Kidney (tissue), 22 donors: ENCODE measurements at places on chromosomes 1 and 21. TPM values are rescaled to one million over a fixed set of nuclear protein-coding genes. Genes with fewer than 3 reads are reported as not detected.

Gene REG4
- total RNA-seq, result not detected

Gene TMEM51
- total RNA-seq, result 48.4 TPM

Gene PCBP3
- total RNA-seq, result 5.4 TPM

Gene ROR1
- total RNA-seq, result 8.0 TPM

- DNase-seq, result no peak
Measured at GRCh38 chr1:214957330-214958137, 125.0 kb upstream of the KCNK2 start.

DNA sequence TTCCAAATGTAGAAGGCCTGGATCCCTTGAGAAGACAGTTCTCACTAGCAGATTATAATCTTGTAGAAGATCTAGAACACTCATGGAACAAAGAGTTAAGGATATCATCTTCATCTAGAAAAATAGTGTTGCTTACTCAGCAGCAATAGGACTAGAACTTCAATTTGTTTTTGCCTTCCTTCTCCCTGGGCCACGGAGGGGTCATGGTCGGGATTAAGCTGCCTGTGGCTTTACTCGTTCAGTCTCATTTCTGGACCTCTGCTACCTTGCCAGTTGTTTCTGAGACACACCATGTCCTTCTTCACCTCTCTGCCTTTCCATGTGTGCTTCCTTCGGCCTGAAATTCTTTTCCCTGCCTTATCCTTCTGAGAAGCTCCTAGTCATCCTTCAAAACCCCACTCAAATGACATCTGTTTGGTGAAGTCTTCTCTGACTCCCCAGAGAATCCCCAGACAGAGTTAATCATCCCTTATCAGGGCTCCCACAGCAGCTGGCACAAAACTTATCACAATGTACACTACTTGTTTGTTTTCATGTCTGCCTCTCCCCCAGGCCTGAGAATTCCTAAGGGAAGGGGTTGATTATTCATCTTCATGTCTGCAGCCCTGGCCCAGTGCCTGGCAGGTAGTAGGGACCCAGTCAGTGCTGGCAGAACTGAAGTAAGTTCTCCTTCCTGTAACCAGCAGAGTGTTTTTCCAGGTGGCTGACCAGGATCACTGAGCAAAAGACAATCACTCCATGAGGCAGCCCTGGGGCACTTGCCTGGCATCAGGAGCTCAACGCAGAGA, 15.5 kb upstream of the SNX27 start:
- DNase-seq, result no peak

- no peak for DNase-seq
Measured at GRCh38 chr1:53619367-53620060, 119.5 kb downstream of the GLIS1 start.

DNA sequence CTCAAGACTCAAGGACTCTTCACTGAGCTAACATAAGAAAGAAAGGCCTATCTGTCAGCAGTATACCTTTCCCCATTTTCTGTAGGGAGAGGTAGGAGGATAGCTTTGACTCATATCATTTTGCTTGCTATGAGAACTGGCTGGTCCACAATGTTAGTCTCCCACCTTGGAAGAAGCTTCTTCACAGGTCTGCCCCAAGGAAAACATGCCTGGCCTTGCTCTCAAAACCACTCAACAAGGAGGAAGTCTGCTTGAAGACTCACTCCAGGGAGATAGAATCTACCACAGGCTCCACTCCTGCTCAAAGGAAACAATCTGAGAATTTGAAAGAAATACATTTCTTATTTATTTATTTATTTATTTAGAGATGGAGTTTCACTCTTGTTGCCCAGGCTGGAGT, 29.5 kb upstream of the LAMC1 start:
- DNase-seq, result no peak

DNA sequence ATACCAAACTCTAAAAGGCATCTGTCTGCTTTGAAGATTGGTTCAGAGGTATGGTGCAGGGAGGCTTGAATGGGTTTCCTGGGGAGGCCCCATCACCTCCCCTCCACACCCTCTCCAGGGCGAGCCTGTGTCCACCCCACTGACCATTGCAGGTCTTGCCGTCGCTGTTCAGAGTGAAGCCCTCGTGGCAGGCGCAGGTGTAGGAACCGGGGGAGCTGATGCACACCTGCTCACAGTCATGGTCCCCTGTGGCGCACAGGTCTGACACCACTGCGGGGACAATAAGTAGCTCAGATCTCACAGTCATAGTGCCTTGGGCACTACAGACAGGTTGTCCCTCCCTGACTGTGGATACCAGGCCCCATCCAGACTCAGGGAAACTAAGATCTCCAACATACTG, 6.7 kb downstream of the MATN1 start:
- DNase-seq, result no peak

GRCh38 chr1:237009611-237010010, 5.4 kb upstream of the MT1HL1 start:
- DNase-seq, result no peak

DNA sequence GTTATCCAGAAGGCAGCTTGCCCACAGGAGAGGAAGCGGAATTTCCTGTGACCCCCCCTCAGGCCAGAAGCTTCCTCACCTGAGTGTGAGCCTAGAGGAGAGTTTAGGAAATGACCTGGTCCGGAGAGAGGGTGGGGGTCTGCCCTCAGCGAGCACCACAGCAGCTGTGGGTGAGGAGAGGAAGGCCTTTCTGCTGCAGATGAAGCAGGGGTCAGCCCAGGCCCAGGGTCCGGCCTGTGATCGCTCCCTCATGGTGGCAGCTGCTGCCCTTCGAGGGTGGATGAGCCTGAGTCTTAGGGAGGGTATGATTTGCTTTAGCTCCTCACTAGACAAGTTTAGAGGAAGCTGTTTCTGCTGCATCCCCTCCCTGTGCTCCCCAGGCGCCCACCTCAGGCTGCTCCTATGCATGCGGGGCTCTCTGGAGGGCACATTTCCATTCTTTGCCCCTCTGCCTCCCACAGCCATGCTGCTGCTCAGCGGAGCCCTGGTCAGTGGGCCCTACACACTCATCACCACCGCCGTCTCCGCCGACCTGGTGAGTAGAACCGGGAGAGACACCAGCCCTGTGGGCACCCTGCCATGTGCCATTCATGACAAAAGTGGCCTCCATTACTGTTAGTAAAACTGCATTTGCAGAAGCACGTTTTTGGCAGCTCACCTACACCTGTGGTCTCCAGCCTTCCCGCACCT, 53.0 kb downstream of the SLC37A1 start:
- peak; percentile 66 for DNase-seq

- peak; percentile 33 for DNase-seq
Measured at GRCh38 chr1:24910751-24911650, 19.1 kb downstream of the RUNX3 start.

DNA sequence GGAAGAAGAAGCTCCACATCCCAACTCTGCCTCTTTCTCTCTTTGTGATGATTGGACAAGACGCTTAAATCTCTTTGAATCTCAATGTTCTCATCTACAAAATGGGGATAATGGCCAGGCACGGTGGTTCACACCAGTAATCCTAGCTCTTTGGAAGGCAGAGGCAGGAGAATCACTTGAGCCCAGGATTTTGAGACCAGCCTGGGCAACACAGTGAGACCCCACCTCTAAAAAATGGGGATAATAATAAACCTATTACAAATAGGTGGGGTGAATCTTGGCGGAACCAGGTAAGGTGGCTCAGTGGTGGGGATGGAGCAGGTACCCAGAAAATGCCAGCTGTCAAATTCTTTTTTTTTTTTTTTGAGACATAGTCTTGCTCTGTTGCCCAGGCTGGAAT, 29.4 kb upstream of the ARHGEF10L start:
- DNase-seq, result no peak

DNA sequence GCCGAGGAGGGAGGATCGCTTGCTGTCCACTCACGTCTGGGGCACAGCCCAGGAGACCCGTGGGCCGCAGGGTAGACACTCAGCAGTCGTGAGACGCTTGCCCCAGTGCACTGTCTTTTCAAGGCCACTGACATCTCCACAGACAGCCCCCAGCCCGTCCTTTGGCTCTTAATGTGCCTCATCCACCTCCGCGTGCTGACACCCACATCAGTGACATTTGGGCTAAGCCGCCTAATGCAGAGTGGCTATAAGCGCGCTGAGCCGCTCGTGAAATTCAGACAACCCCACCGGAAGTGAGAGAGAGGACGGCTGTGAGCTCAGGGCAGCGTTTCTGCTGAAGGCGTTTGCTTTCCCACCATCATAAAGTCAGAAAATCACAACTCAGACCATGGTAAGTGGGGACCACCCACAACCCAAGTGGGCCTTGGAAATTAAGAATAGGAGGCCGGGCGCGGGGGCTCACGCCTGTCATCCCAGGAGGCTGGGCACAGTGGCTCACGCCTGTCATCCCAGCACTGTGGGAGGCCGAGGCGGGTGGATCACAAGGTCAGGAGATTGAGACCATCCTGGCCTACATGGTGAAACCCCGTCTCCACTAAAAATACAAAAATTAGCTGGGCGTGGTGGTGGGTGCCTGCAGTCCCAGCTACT, 8.4 kb downstream of the SLC35E2B start:
- peak; percentile 30 for DNase-seq

- DNase-seq, result no peak
Measured at GRCh38 chr1:162087111-162087510, 17.6 kb downstream of the NOS1AP start.

- no peak for DNase-seq
Measured at GRCh38 chr1:199716729-199717128, 310.8 kb upstream of the NR5A2 start.

- no peak for DNase-seq
Measured at GRCh38 chr1:168365719-168366479, 85.2 kb downstream of the TBX19 start.

- DNase-seq, result no peak
Measured at GRCh38 chr1:88661188-88661587, 22.9 kb upstream of the PKN2 start.

DNA sequence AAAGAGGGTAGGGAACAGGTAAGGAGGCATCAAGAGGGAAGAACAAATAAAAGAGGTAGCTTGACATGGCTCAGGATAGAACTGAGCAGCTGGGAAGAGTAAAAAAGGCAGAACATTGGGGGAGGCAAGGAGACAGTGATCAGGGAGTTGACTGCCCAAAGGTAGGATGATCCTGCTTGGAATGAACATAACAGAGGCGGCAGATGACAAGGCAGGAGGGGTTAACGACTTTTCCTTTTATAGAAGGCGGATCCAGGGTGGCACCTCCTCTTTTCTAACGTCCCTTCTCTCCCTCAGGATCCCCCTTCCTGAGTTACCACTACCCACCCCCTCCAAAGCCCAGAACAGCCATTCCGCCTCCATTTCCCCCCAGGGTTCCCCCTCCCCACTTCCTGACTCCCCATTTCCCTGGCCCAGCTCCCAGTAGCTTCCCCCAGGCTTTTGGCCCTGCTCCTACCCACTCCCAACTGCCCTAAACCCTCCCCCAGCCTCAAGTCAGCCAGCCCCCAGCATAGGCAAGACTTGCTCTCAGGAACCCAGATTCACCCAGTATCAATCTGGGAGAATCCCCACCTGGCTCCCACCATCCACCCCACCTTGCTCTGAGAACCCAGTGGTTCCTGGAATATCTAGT, 769 bp upstream of the ADAMTS4 start:
- DNase-seq, result peak; percentile 49

DNA sequence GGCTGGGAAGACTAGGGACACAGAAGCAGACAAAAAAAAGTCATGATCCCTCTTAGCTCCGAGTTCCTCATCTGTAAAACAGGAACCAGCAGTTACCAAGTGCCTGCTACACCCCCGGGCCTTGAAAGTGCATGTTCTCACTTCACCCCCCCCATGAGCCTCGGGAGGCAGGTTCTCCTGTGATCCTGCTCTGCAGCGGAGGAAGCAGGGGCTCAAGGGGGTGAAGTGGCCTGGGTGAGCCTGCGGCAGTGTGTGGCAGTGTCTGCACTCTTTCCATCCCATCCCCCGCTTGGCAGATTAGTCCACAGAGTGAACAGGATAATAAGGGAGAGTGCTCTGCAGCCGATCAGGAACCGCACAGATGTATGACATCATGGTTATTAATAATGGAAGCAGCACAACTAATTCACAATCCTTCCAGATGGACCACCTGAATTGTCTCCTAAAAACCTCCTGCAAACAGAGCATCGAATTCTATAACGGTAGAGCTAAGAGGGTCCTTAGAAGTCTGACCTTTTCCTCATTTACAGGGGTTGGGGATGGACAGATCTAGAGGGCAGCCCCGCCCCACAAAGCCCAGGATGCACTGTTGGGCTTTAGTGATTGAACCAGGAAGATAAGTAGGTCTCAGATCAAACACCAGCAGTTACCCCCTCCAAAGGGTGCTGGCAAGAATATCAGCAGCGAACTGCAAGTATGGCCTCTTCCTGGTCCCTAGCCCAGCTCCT, 174.1 kb upstream of the EDN2 start:
- no peak for DNase-seq

DNA sequence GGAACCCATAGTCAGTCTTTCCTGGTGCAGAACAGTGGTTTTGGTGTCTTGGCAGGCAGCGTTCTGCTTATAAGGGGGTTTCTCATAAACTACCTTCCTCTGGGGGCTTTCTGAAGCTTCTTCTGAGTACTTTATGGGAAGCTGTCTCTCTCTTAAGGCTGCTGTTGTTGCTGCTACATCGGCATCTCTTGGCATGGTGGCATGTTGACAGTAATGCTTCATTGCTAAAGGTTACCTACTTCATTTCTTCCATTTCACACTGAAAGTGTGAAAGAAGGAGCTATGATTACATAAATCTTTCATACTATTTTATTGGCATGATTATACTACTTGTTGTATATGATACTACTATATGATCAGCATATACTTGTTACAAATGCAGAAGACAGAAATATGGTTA, 6.3 kb upstream of the MAP10 start:
- DNase-seq, result no peak

DNA sequence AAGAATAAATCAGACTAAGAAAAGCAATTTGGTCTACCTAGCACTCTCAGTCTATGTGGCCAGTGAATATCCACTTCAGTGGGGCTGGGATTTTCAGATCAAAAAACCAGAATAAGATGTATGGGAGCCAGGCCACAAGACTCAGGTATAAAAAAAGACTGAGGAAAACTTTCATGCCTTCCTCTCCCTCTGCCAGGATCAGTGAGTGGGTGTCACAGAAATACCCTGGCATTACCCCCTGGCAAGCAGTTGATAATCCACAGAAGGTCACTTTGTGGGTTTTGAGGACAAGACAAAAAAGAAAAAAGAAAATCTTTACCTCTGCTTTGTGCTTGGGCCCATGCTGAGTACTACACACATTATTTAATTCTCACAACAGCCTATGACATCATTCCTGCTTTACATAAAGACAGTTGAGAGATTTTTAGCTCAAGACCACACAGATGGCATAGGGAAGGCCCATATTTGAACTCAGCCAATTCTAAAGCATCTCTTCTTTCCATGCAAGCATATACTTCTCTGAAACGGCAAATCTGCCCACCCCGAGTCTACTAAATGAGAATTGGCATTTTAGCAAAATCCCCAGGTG, 57.6 kb downstream of the DESI2 start:
- DNase-seq, result no peak

DNA sequence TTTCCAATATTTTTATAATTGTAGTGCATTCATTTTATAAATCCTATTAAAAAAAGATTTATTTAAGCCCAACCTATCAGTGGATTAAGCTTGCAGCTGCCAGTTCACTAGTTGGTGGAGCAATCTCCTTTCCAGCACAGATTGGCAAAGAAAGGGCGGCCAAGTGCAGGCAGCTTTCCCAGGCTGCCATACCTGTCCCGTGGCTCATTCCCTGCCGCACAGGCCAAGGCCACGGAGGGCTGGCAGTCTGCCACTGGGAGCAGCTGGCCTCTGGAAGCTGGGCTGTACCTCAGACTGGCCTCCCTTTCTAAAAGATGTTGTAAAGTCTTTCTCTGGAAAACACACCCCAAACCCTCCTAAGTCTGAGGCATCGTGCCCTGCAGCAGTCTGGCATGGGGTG, 74.2 kb downstream of the SIM2 start:
- no peak for DNase-seq
